ENCODE measurements at places on chromosomes 2 and 18.

- DNase-seq: no peak
These were observed 139.5 kb upstream of the GAREM1 start for GRCh38 chr18:32610176-32610575.

DNA sequence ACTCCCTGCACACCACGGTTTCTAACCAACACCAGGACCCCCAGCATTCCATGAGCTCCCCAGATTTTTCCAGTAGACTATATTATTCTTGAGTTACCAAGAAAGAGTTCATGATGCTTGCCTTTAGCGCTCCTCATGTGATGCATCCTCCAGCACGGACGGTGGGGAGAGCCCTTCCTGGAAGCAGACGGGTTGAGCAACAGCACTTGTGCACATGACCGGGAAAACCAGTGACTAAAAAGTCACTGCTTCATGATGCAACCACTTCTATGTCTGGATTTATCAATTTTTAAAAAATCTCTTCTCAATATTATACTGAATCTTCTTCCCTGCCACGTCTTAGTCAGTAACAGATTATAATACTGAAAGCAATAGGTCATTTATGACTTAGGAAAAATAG lies 20.4 kb upstream of the DOK6 start:
- DNase-seq: no peak

GRCh38 chr2:241762933-241763369 lies 13.7 kb upstream of the GAL3ST2 start:
- peak; percentile 30 for DNase-seq

DNA sequence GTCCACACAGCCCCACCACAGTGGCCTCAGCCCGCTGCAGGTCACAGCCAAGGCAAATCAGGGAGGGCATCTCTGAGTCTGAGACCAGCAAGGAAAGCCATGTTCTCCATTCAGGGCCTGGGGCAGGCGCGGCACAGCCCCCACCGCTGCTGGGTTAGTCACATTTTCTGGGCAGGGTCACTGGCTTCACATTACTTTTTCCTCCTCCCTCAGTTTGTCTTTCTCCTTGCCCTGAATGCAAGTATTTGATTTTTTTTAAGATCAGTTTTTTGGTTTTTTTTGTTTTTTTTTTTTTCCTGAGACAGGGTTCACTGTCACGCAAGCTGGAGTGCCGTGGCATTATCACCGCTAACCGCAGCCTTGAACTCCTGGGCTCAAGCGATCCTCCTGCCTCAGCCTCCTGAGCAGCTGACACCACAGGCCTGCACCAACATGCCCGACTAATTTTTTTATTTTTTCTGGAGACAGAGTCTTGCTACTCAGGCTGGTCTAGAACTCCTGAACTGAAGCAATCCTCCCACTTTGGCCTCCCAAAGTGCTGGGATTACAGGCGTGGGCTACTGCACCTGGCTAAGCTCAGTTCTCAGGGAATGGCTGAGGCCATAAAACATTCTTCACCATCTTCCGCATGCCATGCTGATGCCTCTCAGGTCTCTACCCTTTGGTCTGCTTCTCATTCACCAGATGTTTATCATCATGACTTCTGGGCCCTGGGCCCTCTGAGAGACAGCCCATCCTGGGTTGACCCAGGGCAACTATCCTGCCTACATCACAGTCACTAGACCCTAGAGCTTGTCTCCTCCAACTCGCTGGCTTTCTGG lies 628 bp upstream of the CAPG start:
- no peak for DNase-seq

DNA sequence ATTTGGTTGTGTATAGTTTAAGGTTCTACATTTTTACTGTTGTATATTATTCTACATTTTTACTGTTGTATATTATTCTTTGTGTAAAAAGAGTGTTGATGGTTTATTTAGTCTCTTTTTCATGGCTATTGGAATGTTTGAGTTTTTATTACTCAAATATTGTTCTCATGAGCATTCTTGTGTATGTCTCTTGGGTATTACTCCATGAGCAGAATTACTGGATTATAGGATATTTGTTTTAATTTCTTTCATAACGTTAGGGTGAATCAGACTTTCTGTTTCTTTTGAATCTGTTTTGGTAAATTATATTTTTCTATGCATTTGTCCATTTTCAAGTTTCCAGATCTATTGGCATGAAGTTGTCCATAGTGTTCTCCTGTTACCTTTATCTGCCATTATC lies 111.6 kb downstream of the DYNAP start:
- no peak for DNase-seq
